ENCODE measurements at places on chromosomes 16 and 17. TPM values are rescaled to one million over a fixed set of nuclear protein-coding genes. Genes with fewer than 3 reads are reported as not detected.

TNFRSF13B gene
- not detected for total RNA-seq

CDRT15L2 gene
- total RNA-seq: not detected

CES5A gene
- not detected for total RNA-seq

PNMT gene
- total RNA-seq: 0.46 TPM

C16orf86 gene
- total RNA-seq: 0.85 TPM

KRT24 gene
- not detected for total RNA-seq

- no peaks in the 10 kb centered on the region for H3K27me3 ChIP-seq
- H3K36me3 ChIP-seq: no peaks in the 10 kb centered on the region
- peak overlapping the region; percentile 80 for H3K27ac ChIP-seq
Observed at GRCh38 chr17:887551-888209, 91.9 kb downstream of the NXN start.

DNA sequence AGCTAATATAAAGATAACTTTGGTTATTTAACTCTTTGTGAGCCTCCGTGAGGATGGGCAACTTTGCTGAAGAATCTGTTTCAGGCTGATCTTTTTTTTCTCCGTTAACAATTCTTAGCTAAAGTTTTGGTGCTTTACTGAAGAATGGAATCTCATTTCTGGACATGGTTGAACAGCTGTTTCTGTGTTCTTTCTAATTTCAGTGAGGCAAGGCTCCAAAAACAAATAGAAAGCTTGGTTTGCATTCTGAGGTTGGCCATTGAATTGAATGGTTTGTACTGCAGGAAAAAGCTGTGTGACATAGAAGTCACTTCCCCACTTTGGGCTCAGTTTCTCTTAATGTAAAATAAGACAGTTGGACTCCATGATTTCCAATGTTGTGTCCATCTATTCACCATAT is 22.3 kb upstream of the HLF start:
- no peaks in the 10 kb centered on the region for H3K36me3 ChIP-seq
- H3K4me1 ChIP-seq: peaks cover 10% of the 10 kb centered on the region
- H3K4me3 ChIP-seq: no peak overlapping the region

DNA sequence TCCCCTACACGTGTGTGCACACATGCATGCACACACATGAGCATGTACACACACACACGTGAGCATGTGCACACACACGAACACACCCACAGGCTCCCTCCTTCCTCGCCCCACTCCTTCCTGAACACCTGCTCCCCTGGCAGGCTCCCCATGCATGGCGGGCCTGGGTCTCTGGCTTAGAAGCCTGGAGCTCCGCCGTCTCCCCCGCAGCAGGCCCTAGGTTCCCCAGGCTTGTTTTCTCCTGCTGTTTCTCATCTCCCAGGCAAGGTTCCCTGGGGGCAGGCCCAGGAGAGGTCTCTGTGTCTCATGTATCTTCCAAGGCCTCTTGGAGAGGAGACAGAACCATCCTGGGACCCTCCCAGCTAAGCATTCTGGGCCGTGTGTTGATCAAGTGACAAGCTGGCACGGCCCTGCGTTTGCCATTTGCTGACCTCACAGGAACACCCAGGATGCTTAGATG is 202.3 kb upstream of the CIBAR2 start:
- H3K36me3 ChIP-seq: no peaks in the 10 kb centered on the region
- peaks cover 13% of the 10 kb centered on the region for H3K27me3 ChIP-seq
- H3K27ac ChIP-seq: no peak overlapping the region
- H3K4me1 ChIP-seq: peaks cover 20% of the 10 kb centered on the region

DNA sequence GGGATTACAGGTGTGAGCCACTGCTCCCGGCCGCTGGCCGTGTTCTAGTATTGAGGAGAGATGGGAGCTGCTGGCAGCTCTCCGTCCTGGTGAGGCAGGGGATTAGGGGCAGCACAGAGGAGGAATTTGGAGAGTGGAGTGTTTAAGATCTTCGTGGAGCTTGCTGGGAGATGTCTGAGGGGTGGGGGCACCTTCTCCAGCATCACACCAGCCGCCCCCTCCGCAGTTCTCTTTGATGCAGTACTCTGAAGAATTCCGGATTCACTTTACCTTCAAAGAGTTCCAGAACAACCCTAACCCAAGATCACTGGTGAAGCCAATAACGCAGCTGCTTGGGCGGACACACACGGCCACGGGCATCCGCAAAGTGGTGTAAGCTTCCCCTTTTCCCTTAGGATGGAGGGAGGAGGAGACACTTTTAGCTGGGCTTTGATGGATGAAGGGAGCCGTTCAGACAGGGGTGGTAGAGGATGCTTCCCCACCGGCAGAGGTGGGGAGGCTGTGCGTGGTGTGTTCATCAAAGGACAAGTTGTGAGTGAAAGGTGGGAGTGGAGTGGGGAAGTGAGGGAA is 11.9 kb downstream of the ITGAM start:
- H3K36me3 ChIP-seq: no peaks in the 10 kb centered on the region
- no peak overlapping the region for H3K4me3 ChIP-seq
- peak; percentile 53 for DNase-seq
- H3K27me3 ChIP-seq: peaks cover 26% of the 10 kb centered on the region

DNA sequence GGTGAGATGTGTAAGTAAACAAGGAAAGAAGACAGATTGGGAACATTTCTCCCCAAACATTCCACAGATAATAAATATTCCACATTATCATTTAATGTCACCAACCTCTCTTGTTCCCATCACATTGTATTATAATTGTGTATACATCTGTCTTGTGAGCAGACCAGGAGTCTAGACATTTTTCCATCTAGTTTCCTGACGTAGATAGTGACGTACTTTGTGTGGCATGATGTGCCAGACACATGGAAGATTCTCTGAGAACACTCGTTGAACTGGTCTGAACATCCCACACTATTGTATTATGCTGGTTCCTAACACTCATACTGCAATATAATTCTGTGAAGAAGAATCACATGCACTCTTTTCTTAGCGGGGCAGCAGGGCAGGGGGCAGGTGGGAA is 34.0 kb downstream of the WSB1 start:
- no peaks in the 10 kb centered on the region for H3K27me3 ChIP-seq
- no peaks in the 10 kb centered on the region for H3K36me3 ChIP-seq
- H3K27ac ChIP-seq: no peak overlapping the region
- H3K4me3 ChIP-seq: no peak overlapping the region

- no peaks in the 10 kb centered on the region for H3K4me1 ChIP-seq
- DNase-seq: no peak
- peaks cover 28% of the 10 kb centered on the region for H3K27me3 ChIP-seq
- H3K4me3 ChIP-seq: no peak overlapping the region
Observed at GRCh38 chr17:36111068-36111490, 7.5 kb downstream of the CCL4 start.

- H3K27ac ChIP-seq: no peak overlapping the region
- H3K4me3 ChIP-seq: no peak overlapping the region
- H3K4me1 ChIP-seq: peaks cover 3% of the 10 kb centered on the region
- peaks cover 3% of the 10 kb centered on the region for H3K27me3 ChIP-seq
Observed at GRCh38 chr16:28317040-28317880, 24.9 kb downstream of the SBK1 start.

DNA sequence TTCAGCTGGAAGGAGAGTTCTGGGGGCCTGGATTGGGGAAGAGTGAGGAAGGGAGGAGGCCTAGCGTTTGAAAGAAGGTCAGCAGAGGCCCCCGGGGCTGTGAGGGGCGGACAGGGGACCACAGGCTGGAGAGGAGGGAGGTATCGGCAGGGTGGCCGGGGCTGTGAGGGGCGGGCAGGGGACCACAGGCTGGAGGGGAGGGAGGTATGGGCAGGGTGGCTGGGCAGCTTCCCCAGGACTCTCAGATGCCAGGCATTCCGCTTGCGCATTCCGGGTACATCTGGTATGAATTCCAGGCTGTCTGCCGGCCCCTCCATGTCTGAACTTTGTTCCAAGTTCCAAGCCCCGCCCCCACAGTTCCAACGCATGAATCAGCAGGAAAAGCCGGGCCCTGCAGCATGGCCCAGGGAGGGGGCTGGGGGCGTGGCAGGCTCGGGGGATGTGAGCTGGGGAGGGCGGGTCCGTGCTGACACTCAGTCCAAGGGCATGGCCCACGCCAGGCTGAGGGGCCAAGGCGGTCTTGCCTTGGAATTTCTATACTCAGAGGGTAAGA is 4.3 kb upstream of the TLCD2 start:
- H3K36me3 ChIP-seq: peaks cover 29% of the 10 kb centered on the region
- peak overlapping the region; percentile 97 for H3K4me3 ChIP-seq
- peaks cover 54% of the 10 kb centered on the region for H3K4me1 ChIP-seq
- H3K27me3 ChIP-seq: no peaks in the 10 kb centered on the region
- peak overlapping the region; percentile 91 for H3K27ac ChIP-seq
- DNase-seq: no peak

- no peak overlapping the region for H3K27ac ChIP-seq
- no peaks in the 10 kb centered on the region for H3K4me1 ChIP-seq
- no peaks in the 10 kb centered on the region for H3K36me3 ChIP-seq
Observed at GRCh38 chr16:51119973-51120729, 30.9 kb downstream of the SALL1 start.

GRCh38 chr17:6487251-6488007 is 43.2 kb downstream of the PIMREG start:
- no peak overlapping the region for H3K4me3 ChIP-seq
- peaks cover under 1% of the 10 kb centered on the region for H3K36me3 ChIP-seq
- H3K4me1 ChIP-seq: peaks cover 10% of the 10 kb centered on the region

DNA sequence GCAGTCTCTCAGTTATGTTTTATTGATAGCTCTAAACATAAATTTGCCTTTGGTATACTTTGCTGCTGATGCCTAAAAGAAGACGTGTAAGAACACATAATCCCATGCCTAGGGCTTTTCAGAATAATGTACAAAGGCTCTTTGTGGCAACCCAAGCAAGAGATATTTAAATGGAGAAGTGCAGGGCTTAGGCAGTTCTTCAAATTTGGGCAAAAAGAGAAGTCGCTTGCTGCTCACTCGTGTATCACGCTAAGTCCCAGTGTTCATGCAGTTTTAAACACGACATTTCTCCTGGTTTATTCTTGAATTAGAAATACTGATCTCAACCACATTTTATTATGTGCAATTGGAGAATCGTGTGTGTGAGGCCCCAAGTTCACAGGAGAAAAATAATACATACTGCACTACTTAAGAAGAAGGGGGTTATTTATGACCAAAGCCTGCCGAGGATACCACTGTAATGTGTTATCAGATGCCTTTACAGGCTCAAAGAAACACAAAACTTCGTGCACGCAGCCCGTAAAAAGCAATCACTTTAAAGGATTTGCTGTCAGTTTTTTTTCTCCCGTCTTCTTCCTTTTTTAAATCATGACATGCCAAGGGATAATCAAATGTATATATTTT is 22.5 kb upstream of the IRX6 start:
- no peaks in the 10 kb centered on the region for H3K36me3 ChIP-seq
- no peak overlapping the region for H3K4me3 ChIP-seq
- H3K4me1 ChIP-seq: peaks cover 4% of the 10 kb centered on the region
- H3K27me3 ChIP-seq: peaks cover 28% of the 10 kb centered on the region

DNA sequence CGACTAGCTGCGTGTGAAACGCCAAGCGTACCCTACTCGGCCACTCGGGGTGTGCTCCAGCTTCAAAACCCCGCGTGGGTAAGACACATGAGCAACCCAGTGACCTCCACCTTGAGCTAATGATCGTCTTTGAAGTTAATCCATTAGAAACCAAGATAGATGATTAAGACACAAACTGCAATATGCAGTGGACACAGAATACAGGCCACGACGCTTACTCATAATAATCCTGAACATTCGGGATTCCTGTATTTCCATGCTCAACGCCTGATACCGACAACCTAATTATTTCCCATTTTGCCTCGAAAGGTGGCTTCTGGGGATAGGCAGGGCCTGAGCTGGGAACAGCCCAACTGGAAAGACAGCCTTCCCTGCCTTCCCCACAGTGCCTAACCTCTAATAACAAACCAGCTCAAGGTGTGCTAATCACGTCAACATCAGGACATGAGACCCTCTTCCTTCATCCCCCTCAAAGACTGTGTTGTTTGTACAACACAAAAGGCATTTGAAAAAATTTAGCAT is 504 bp upstream of the COPRS start:
- H3K4me1 ChIP-seq: peaks cover 24% of the 10 kb centered on the region
- no peak for DNase-seq
- no peaks in the 10 kb centered on the region for H3K27me3 ChIP-seq
- peak overlapping the region; percentile 60 for H3K27ac ChIP-seq
- peak overlapping the region; percentile 61 for H3K4me3 ChIP-seq
- peaks cover 8% of the 10 kb centered on the region for H3K36me3 ChIP-seq

DNA sequence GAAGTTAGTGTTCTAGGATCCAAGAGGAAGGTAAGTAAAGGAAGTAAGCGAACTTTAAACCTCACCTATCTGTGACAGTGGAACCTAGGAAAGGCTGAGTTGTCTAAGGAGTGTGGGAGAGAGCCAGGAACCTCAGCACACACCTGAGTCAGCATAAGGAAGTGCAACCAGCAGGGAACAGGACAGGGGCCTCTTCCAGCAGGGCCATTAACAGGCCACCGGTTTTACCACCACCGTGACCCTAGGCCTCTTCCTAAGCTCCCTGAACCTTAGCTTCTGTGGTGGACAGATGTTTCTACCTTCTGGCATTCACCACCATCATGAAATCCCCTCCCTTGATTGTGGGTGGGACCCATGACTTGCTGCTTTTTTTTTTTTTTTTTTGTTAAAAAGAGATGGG is 26.7 kb upstream of the GPATCH8 start:
- peaks cover 13% of the 10 kb centered on the region for H3K4me1 ChIP-seq
- DNase-seq: no peak

DNA sequence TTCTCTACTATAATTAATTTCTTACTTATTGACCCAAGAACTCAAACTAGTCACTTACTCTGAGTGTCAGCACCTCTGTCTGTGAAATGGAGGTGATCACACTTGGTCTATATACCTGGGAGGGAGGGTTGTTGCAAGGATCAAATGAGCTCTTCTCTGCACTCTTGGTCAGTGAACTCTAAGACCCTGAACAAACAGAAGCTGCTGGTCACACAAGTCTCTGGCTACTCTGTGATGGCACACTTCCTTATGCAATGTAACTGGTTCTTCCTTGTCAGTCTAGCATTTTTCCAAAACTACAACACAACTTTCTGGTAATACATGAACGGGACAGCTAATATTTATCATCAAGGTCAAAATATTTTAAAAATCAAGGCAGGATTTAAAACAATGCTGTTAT is 40.7 kb downstream of the GNA13 start:
- H3K27me3 ChIP-seq: no peaks in the 10 kb centered on the region
- no peak overlapping the region for H3K4me3 ChIP-seq
- peaks cover 81% of the 10 kb centered on the region for H3K4me1 ChIP-seq
- H3K36me3 ChIP-seq: peaks cover 13% of the 10 kb centered on the region
- no peak for DNase-seq

DNA sequence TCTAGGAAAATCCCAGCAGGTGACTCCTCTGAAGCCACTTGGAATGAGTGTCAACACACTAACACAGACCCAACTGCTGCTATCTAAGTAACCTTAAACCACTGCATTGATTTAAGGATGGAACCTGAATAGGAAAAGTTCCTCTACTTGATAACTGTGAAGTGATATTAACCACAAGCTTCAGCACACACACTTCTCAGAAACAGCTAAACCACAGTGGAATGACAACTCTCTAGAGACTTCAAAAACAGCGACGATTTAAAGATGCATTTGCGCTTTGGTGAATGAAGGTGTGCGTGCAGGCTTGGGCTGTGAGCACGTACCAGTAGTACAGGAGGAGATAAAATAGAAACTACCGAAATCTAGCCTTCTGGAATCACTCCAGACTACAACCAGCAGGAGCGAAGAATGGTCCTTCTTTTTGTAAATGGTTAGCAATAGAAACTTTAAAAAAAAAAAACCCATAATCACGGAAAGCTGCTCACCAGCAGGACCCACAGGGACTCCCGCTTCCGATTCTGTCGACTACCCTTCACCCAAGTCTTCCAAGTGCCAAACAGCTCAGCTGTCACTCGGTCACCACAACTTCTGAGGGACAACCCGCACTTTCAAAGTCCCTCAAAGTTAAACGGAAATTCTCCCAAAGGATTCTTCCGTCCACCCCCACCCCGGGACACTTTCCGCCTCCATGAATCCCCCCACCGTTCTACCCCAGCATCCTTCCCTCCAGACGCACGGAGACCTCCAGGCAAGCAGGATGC is 137.7 kb upstream of the CORO6 start:
- H3K36me3 ChIP-seq: no peaks in the 10 kb centered on the region
- peak overlapping the region; percentile 90 for H3K27ac ChIP-seq
- H3K4me1 ChIP-seq: peaks cover 12% of the 10 kb centered on the region
- no peak for DNase-seq
